ENCODE measurements at places on chromosomes 2 and 18.

DNA sequence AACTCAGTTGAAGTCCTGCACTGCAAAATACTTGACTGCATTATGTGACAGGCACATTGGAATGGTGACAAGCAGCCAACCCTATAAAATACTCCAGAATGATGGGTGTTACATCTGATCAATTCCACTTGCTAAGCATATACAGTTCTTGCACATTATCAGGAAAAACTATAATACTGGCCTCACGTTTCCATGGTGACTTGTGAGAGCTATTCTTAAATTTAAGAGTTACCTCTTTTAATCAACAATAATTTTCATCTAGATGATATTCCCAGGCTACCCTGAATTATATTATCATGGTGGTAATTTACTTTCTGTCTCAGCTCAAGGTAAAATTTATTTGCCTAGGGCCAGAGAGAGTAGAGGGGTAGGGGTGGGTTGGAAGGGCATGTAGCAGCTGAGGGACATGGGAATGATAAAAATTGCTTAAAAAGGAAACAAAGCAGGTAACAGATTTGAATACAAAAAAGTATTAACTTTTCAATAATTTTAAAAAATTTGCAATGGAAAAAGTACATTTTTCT is 132.3 kb upstream of the PGAP1 start:
- DNase-seq, result no peak

- no peak for DNase-seq
These were observed 6.5 kb downstream of the PRPF40A start for GRCh38 chr2:152710713-152711112.

DNA sequence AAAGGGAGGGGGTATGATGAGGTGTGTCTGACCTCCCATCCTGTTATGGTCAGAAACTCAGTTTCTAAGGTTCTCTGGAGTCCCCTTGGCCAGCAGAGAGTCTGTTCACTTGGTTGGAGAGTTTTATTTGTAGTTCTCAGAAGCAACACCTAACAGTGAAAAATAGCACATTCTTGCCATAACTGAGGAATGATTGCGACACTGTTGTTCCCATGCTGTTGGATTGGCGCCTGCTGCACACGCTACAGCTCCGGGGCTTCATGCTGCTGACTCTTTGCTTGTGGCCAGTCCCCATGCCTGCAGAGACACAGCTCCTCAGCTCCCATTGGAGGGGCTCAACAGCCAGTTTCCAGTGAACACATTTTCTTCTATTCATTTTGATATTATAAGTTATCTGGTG is 42.1 kb downstream of the TPGS2 start:
- DNase-seq, result no peak

GRCh38 chr2:147223553-147224060 is 621.2 kb upstream of the ACVR2A start:
- DNase-seq, result no peak

DNA sequence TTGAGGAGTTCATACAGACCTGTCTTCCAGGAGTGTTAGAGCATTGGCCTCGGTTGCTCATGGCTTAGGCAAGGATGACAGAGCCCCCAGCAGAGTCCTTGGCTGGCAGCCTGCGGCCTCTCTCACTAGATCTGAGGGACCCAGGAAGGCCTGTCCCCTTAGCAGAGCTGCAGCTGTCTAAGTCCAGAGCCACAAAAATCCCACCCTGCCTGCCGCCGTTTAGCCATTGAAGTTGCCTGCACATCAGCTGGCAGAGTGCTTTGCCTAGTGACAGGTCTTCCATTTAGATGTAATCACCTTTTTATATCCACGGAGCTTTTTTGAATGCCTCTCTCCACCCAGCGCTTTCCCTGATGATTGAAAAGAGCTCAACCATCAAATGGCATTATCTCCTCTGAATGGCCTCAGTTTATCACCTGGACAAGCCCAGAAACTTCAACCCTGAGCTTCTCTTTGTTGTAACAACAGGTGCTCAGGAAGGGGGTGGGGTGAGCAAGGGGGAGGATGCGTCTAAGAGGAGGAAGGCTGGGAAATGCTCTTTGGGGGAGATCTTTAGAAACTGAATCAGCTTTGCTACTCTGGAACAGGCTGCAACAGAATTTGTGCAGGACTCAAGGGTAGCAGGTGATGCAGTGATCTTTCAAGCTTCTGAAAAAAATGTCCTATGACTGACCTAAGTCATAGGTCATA is 71.9 kb downstream of the TNP1 start:
- DNase-seq, result no peak

GRCh38 chr2:192574552-192574951 is 379.8 kb upstream of the TMEFF2 start:
- no peak for DNase-seq

DNA sequence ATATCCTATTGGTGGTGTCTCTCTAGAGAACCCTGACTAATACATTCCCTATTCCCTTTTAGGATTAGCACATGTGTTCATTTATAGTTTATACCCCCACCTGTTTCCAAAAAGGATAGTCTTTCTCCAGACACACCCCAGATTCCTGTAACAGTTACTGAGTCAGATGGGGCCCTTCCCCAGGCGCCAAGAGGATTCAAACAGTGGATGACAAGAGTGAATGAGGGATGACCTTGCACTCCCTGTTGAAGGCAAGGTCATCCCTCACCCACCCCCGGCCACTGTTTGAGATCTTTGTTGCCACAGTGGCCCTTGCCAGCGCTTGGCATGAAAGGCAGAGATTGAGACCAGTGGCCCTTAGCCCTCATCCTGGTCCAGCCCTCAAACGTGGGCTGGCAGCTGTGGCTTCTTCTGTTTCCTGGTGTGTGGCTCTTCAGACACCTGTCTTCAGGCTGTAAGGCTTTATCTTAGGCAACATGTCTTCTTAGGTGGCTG is 15.3 kb upstream of the REEP1 start:
- DNase-seq, result no peak

- no peak for DNase-seq
These were observed 122.2 kb upstream of the IL1R2 start for GRCh38 chr2:101869527-101869926.

DNA sequence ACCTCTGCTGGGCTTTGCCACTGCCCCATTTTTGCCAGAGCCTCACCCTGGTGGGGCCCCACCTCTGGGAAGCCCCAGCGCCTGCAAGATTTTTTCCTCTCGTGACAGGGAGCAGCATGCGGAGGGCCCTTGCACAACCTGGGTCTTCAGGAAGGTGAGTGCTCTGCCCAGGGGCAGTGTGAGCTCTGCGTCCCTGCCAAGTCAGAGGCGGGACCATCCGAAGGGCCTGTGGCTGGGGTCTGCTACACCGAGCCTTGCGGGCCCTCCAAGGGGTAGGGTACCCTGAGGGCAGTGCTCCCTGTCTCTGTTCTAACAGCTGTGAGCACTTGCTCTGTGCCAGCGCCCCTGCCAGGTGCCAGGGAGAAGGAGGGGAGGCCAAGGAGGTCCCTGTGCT is 5.8 kb upstream of the ODC1 start:
- no peak for DNase-seq

DNA sequence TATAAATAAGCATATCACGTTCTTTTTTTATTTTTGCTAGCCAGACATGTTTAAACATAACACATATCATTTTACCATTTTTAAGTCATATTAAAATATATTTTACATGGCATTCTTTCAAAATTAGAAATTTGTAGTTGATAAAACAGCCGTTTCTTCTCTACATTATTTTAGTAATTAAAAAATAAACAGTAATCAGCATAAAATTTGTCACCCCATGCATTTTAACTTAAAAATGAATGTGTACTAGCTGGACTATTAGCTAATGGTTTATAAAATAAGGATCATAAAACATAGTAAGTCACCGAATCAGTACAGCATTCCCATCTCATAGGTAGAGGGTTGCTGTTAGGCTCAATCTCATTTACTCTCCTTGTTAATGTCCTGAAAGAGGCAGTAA is 433.8 kb downstream of the LRP1B start:
- no peak for DNase-seq

DNA sequence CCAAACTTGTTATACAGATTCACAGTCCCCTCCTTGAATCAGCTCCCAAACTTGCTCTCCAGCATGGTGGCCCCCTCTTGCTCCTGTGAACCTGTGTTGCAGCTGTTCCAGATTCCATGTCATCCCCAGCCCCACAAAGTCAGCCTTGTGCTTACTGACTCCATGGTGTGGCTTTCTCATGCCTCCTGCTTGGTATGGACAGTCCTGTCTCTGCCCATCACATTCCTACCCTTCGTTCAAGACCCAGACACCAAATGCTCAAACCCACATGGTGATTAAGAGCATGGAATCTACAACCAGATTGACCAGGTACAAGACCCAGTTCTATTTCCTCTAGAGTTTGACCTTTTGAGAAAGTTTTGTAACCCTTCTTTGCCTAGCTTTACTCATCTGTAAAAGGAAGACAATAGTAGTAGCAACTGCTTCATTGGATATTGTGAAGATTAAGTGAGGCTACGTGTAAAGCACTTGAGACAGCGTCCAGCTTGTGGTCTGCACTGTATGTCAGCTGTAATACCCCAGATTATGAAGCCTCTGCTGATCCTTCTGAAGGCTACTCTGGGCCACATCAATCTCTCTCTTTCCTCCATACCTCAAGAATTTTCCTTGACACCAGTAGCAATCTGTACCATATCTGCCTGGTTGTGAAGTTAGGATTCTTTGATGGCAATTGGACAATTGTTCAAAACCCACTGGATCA is 146.4 kb upstream of the HAAO start:
- no peak for DNase-seq

GRCh38 chr2:221323513-221323912 is 248.6 kb downstream of the EPHA4 start:
- no peak for DNase-seq

DNA sequence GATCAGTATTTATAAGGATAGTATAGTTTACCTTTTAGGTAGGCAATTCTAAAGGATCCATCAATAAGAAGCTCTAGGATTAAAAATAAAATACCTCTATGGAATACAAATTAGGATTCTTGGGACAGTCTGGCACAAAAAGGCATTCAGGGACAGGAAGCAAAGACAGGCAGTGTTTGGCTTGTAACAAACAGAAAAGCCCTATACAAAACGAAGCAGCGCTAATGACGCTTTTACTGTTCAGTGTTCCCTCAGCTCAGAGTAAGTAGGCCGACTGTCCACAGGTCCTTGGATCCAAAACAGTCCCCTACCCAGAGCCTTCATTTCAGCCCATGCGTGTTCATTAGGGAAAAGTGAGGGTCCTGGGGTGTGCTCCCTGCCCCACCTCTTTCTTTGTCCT is 236.3 kb downstream of the AGPS start:
- no peak for DNase-seq

- no peak for DNase-seq
These were observed 22.1 kb upstream of the EVA1A start for GRCh38 chr2:75582840-75583239.

- no peak for DNase-seq
These were observed 20.3 kb upstream of the LAPTM4A start for GRCh38 chr2:20071397-20072383.

DNA sequence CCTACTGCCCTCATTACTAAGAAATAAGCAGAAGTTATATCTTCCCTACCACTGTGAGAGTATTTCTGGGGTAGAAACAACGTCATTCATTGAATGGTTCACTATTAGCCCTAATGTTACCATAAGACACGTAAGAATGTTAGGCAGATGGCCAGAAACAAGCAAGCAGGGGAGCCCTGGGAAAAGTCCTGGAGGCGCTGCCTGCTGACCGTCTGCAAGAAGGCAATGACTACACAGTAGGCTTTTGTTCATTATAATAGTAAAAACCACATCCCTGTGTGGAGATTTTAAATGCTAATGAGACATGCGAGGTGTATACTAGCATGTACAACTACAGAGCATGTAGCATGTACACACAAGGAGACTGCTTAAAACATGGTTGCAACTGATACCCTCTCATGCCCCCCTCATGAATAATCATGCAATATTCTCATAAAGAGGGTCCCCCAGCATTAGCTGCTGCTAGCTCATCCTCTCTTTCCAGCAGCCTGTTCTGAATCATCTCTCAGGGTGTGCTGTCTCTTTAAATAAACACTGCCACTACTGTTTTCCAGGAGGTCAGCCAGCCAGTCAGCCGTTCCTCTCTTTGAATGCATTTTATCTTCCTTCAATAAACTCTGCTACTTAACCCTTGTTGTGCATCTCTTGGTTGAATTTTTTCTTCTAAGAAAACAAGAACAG is 23.6 kb downstream of the SUCLG1 start:
- DNase-seq, result no peak

DNA sequence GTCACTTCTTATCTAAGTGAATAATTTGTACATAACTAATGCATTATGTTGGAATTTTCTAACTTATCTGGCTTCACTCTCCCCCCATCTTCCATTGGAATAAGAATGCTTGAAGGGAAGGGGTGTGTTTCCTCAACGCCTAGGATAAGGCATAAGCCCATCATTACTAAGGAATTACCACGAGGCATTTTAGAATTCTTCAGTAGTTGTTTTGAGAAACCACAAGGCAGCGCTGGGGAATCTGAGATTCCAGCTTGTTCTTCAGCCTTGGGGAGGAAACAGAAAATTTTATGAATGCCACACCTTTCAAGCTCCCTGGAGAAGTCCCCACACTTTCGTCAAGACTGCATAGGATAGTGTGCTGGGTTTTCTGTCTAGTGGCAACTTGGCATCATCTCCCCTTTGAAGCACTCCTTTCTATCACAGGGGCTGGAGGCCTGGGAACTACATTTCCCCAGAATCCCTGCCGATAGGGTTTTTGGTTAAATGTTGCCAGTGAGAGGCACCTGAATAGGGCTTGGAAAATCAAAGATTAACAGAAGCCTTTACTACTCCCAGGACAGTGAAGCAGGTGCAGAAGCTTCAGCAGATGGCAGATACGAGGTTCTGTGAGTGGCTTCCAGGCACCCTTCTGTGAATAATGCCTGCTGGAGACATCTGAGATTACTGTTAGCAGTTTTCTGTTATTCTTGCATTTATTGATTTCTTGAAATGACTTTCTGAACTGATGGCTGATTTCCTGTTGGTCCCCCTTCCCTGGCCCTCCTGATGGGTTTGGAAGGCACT is 192.7 kb upstream of the REV1 start:
- no peak for DNase-seq

- no peak for DNase-seq
These were observed 368.2 kb downstream of the IRS1 start for GRCh38 chr2:226431288-226431948.

DNA sequence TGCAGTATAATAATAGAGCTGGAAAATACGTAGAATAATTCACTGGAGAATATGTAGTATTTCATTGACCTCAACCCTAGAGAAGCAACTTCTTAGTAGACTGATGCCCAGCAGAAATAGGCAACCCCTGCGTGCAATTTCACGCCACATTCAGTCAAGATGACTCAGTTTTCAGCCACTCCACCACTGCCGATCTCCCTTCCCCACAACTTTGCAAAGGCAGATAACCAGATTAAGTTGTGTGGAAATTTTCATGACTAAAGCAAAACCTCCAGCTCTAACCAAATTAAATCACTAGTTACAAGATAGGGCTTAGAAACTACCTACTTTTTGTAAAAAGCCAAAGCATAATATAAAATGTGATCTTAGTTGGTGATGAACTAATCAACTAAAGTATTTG is 63.3 kb upstream of the STK17B start:
- DNase-seq, result peak; percentile 17

DNA sequence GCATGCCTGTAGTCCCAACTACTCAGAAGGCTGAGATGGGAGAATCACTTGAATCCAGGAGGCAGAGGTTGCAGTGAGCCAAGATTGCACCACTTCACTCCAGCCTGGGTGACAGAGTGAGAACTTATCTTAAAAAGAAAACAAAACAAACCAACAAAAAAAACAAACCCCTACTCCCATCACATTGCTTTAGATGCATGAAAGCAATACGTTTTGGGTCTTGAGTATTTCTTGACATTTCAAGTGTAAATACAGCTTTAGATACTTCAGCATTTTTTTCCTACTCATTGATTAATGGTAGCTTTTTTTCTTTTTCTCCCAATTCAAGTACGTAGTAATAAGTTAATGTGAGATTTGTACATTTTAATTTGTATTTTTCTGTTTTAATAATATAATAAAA is 20.3 kb downstream of the RASGRP3 start:
- no peak for DNase-seq

GRCh38 chr2:124328397-124328796 is 303.3 kb downstream of the CNTNAP5 start:
- DNase-seq, result no peak

All from SIG-M5 (cell line).